Activated CD8-positive, alpha-beta memory T cell treated with anti-CD3 and anti-CD28 coated beads for 24 hours (primary cell): ENCODE measurements at places on chromosomes 1 and 21.

DNA sequence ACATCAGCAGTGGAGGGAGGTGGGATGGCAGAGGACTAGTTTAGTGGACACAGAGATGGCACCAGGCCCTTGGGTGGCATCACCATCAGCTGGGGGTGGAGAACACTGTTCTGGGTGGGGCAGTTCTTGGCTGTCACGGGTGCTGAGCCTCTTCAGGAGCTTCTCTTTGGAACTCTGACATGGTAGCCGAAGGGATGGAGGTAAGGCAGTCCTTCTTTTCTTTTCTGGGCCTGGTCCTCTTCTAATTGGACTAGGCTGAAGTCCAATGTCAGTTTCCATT, 8.3 kb upstream of the MEF2D start:
- DNase-seq: no peak

- no peak for DNase-seq
These were observed 92.9 kb downstream of the RHOU start for GRCh38 chr1:228828151-228828550.

DNA sequence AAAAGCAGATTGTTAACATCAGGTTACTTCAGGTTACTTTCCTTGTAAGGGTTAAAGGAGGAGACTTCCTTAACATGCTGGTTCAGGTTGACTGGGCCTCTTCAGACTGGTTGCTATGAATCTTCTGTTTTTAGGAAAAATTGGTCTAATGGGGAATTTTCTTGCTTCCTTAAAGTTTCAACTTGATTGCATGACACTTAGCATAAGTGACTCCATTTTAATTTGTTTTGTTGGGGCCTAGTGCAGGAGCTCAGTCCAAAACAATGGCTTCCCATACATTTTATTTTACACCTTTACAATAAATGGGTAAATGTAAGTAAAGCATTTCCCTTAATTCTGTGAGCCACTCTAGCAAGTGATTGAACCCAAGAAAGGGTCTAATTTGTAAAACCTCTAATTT, 53.8 kb downstream of the SLC16A1 start:
- DNase-seq: no peak

GRCh38 chr1:37465593-37466517, 8.5 kb upstream of the ZC3H12A start:
- DNase-seq: no peak

- DNase-seq: no peak
These were observed 6.1 kb downstream of the GPR137B start for GRCh38 chr1:236148470-236148845.

- DNase-seq: no peak
These were observed 25.8 kb upstream of the PIGC start for GRCh38 chr1:172469717-172470116.
